ENCODE measurements at places on chromosomes 1 and 21.

- no peak for DNase-seq
These were observed 49.3 kb downstream of the IVNS1ABP start for GRCh38 chr1:185267701-185268100.

- no peak for DNase-seq
These were observed 99.4 kb upstream of the JUN start for GRCh38 chr1:58883037-58883887.

DNA sequence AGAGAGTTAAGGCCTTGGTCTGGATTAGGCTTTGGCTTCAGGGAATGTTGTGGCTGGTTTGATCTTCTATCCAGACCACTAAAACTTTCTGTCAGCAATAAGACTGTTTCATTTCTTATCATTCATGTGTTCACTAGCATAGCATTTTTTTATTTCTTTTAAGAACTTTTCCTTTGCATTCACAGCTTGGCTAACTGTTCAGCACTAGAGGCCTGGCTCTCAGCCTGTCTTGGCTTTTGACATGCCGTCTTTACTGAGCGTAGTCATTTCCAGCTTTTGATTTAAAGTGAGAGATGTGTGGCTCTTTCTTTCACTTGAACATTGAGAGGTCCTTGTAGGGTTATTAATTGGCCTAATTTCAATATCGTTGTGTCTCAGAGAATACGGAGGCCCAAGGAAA is 62.5 kb downstream of the RNF220 start:
- DNase-seq, result no peak

DNA sequence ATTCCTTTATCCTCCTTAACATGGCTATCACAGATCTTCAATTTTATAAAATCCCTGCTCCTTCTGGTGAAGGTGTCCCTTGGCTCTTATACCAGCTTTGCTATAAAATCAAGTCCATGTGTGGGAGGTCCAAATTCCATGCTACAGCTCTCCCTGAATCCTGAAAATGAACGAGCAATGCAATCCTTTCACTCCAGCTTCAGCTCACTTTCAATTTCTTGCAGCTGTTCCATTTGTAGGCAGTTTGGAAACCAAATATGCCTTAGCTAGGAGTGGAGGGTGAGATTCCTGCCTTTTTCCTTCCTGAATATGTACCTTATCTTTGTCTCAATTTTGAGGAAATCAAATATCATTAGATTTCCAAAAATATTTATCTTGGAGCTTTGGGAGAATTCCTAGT is 402.6 kb downstream of the TTLL7 start:
- no peak for DNase-seq

GRCh38 chr1:54987427-54987826 is 7.0 kb downstream of the TMEM61 start:
- DNase-seq, result no peak

DNA sequence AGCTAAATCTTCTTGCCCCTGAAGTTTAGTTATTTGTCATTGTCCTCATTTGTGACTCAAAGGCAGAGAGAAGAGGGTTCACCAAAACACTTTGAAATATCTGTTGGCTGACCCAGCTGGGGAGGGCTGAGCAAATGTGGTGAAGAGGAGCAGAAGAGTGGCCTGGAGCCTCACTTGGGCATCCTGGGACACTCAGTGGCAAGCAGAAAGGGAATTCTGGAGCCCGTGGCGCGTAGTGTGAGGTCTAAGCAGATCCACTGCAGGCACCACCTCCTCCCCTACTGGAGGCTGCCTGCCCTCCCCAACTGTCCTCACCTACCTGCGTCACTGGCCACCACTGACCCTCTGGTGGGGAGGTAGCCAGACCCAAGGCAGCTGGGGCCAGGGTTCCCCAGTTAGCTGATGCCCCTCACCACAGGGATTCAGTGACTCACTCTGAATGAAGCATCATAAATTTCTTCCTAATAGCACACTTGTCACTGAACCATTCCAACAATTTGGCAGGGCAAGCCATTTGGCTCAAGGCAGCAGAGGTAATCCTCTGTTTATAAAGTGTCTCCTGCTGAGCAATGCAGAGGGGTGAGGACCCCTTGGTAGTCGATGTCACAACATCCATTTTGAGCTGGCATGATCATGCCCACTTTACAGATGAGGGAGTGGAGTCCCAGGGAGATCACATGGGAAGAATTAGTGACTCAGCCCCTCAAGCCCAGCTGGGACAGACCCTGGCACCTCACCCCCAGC is 80.3 kb downstream of the NENF start:
- peak; percentile 56 for DNase-seq

DNA sequence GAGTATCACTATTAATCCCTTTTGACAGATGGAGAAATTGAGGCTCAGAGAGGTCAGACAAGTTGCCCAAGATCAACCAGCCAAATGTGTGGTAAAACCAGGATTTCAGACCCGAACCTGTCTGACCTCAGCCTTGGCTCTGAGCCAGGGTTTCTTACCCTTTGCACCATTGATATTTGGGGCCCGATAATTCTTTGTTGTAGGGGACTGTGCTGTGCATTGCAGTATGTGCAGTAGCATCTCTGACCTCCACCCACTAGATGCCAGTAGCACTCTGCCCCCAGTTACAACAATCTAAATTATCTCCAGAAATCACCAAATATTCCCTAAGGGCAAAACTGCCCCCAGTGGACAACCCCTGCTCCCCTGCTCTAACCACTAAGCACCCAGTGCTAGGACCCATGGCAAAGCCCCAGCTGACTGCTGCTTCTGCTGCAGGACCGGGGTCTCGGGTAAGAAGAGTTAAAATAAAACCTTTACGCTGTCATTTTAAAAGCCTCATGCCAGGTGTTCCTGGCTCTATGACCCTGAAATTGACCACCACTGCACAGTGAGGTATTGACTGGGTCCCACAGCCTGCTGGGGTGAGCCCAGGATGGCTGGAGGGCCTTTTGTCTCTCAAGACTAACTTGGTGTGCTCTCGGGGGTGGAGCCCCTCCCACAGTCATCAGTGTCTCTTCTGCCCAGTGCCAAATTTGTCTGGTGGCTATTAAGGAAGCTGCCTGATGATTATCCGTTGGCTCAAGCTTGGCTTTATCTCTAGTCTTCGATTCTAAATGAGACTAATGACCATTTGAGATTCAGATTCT is 5.6 kb upstream of the MAN1C1 start:
- DNase-seq, result no peak

- no peak for DNase-seq
These were observed 51.2 kb downstream of the SIPA1L2 start for GRCh38 chr1:232578651-232579195.

DNA sequence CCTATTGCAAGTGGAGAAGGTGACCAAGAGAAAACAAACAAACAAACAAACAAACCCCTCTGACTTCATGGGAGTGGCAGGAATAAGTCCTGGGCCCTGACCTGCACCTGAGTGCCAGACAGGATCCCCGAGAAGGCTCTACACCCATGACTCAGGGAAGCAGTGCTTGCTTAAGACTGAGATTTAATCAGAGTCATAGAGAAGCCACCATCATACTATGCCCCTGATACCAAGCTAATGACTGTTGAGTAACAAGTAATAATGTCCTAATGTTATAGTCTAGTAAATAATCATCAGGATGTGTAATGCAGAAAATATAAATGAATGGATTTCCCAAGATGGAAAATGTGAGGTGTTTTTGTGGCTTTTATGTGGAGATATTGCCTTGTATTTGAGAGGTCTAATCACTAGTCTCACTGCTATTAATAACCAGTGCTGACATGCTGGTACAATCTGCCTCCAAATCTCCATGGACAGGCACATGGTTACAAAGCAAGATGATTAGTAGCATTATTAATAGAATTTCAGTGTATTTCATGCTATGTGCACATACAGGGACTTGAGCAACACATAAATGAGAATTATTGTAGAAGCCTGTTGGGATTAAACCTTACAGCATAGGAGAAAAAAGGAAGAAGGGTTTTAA is 1290.9 kb downstream of the MRPL39 start:
- no peak for DNase-seq

GRCh38 chr1:146021050-146021445 is 487 bp downstream of the HJV start:
- no peak for DNase-seq
